ENCODE measurements at places on chromosomes 12 and 14.

DNA sequence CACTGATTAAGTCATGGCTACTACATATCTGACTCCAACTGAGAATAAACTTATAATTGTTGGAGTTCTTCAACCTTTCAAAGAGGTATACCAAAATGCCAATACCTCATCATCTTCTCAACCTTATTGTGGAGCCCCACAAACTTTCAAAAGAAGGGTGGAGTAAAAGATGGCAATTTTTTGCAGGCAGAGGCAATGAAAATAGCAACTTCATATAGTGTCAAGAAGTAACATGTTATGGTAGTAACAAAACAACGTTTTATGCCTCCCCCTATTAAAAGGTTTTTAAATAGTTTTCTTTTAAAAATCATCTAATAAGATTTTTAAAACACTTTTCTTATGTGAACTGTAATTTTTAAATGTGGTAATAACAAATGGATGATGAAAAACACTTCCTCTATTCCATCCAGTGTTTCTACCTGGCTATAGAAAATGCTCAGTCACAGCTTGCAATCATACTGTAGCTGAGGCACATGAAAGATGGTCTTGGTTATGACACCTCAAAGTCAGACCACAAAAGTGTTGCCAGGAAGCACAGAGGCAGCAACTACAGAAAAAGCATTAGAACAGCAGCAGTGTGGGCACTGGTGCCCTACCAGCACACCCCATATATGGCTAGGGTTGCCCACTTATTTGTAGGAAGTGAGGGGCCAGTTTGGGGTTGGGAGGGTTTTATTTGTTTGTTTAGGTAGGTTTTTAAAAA is 7.0 kb downstream of the PPP1R12A start:
- no peak for DNase-seq

DNA sequence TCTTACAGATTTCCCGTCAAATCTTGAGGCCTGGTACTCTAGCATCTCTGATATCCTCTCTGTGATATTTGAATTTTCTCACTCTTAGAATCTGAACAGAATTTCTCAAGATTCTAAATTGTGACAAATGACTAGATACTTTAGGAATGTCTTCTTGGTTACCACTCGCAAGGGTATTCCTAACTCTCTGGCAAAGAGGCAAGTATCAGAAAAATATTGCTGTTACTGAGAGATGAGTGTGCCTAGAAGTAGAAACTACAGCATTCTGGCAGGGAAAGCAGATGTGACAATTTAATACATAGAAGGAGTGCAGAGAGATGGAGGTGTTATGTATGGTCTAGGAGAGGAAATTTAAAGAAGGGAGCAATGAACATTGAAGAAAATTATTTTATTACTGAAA is 467.8 kb downstream of the LRIG3 start:
- no peak for DNase-seq

DNA sequence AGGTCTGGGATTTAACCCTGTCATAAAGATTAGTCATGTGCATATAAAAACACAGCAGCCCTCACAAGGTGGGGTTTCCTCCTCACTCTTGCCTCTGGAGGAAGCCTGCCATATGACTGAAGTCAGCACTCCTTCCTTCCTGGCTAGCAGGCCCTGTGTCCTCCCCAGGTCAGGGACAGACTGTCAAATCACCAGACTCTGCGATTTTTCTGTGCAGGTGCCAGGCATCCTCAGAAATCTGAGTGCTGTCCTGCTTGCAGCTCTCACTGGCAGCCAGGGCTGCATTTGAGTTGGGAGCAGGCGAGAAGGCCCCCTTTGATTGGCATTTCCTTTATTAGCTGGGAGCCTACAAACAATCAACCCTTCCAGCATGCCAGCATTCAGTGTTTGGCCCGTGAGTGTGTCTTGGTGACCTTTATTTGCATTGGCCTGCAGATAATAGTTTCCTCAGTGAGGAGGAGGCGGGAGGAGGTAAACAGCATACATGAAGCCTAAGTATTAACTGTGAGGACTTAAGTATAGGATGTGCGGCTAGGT is 183.8 kb upstream of the ARHGAP5 start:
- no peak for DNase-seq

GRCh38 chr12:6827437-6827911 is 733 bp upstream of the P3H3 start:
- peak; percentile 51 for DNase-seq

DNA sequence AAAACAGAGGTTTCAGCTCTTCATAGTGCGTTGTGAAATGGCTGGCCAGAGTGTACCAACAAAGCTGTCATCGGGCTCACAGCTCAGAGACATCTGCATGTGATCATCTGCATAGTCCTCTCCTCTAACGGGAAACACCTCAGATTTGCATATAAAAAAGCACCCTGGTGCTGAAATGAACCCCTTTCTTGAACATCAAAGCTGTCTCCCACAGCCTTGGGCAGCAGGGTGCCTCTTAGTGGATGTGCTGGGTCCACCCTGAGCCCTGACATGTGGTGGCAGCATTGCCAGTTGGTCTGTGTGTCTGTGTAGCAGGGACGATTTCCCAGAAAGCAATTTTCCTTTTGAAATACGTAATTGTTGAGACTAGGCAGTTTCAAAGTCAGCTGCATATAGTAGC is 14.3 kb upstream of the PAPLN start:
- DNase-seq: no peak

GRCh38 chr14:100541621-100542560 is 45.3 kb downstream of the BEGAIN start:
- DNase-seq: no peak

DNA sequence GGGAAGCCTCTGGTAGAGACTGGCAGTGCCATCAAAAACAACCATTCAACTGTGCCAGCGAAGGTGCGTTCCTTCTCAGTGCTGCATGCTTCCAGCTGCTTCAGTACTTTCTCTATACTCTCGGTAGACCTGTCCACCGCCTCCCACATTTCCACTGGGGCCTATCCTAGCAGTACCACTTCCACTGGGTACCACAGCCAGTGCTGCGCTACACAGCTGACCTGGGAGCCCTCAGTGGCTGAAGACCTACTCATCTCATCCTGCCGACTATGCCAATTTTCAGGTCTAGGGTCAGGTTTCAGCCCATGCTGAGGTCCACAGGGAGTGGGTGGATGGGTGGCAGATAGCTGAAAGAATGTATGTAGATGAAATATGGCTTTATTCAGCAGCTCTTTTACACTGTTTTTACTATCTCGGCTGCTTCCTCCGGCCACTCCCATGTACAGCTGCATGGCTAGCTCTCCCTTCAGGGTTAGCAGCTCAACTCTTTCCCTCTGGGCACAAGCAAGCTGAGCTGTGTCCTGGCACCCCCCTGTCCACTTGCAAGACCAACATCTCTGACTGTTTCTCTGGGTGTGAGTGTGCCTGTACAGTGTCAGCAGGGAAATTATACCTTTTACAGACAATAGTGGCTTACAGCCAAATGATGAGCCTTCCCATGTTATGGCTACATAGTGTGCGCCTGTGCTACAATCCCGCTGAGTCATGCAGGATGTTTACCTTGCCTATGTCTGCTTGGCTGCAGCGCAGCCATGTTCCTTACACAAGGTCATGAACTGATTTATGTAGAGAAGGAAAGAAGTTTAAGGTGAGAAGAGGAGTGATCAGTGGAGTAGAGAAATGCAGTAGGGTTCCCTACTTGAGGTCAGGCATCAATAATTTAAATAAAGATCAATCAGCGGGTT is 125.7 kb upstream of the DDHD1 start:
- DNase-seq: no peak

DNA sequence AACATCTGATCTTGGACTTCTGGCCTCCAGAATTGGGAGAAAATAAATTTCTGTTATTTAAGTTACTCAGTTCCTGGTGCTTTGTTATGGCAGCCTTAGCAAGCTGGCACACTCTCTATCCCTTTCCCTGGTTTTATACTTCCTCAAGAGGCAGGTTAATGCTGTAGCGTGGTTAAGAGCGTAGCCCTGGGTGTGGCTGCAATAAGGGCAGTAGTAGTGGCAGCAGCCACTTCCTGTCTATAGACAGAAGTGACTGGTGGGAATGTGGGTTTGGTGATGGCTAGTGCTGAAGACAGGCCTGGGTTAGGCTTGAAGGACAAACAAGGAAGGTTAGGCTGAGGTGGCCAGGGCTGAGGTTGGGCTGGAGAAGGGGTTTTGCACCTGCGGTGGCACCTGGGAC is 3.6 kb upstream of the LGALS3 start:
- DNase-seq: no peak

DNA sequence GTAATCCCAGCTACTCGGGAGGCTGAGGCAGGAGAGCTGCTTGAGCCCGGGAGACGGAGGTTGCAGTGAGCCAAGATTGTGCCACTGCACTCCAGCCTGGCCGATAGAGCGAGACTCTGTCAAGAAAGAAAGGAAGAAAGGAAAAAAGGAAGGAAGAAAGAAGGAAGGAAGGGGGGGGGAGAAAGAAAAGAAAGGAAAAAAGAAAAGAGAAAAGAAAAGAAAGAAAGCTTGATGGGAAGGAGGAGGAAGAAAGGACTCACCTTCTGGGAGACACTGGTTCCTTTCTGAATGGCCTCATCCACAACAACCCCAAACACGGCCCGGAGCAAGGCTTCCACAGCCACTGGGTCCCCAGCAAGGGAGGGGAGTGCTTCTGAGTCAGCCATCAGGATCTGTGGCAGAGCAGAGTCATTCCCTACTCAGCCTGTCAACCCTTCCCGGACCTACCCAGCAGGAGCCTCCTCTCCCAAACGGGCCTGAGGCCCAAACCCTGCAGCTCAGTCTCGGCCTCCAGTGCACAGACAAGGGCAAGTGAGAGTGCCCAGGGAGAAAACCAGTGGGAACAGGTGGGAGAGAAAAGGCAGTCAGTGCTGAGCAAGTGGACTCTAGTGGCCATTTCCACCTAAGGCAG is 7.3 kb upstream of the ZNF740 start:
- DNase-seq: no peak

DNA sequence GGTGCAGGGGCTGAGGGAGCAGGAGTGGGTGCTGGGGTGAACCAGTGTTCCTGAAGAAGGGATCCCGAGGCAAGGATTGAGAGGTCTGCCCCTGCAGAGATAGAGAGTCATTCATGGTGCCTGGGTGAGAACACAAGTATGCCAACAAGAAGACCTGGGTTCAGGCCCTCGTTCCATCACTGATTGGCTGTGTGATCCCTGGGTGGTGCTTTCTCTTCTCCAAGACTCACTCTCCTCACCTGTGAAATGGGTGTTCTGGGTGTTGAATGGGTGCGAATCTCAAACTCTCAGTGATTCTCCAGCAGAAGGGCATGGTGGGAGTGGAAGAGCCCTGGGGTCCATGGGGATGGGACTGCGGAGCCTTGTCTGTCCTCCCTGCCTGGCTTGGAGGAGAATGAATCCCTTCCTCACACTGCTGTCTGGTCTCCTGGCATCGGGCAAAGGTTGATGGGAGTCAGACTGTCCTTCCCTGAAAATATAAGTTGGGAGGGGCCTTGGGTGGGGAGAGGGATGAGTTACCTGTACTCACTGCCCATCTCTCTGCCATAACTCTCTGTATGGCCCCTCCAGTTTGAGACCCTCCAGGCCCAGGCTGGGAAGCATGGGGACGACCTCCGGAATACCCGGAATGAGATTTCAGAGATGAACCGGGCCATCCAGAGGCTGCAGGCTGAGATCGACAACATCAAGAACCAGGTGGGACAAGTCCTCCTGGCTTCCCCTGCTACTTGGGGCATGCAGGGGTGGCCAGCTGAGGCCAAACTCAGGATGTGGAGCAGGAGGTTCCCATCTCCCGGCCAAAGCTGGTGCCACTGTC is 9.6 kb downstream of the KRT7 start:
- DNase-seq: no peak

- DNase-seq: no peak
Observed at GRCh38 chr12:12323118-12323517, 26.9 kb downstream of the MANSC1 start.

GRCh38 chr12:85157035-85157603 is 121.0 kb downstream of the LRRIQ1 start:
- DNase-seq: no peak

GRCh38 chr14:94682736-94683135 is 70.5 kb downstream of the SERPINA3 start:
- no peak for DNase-seq

DNA sequence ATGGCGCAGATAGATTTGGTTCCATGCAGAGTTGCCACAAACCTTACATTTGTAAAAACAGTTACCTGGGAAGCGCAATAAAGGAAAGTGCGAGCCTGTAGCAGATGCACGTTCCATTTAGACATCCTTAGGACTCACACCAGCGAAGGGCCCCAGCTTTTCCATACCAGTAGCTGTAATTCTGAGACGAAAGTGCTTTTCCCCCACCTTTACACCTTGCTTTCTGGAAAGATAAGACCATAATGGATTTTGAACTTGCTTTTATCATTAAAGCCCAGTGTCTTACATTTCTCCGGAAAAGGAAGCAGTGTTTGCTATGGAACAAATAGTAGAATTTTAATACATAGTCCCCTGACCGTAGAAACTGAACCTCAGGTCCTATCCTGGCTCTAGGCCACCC is 616 bp upstream of the CCDC77 start:
- DNase-seq: no peak

DNA sequence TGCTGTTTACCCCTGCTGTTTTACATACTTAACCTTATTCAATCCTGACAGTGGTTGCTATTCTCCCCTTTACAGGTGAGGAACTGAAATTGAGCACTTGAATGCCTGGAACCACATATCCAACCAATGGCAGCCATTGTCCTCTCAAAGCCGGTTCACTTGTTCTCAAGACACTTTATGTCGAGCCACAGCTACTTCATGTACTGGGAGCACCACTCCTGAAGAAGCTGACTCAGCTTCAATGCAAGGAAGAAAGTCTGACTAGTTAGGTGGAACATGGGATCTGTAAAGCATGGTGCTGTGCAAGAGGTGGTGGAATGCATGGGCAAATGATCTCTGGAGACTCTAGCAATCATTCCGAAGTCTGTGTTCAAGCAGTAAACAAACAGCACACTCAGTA is 113.9 kb upstream of the CPM start:
- DNase-seq: no peak

DNA sequence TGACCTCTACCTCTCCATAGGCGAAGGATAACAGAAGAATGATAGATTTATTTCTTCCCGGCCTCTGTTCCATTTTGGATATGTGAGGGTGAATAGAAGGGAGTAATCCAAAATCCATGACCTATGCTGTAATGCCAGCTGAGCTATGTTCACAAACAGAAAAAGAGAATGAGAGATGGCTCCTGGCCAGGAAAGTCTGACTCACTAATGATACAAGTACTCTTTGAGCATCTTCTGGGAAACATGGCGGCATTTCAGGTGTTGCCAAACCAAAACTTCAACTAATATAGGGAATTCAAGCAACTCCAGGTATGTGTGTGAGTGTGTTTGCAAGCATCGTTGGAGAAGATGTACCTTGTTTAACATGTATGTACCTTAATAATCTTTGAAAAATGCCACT is 55.1 kb downstream of the MED13L start:
- peak; percentile 64 for DNase-seq

Data from spinal cord (tissue), 10 donors.